DMS 273 treated with DMSO at 0.1 percent for 48 hours (cell line): ENCODE measurements at places on chromosomes 3 and 15.

DNA sequence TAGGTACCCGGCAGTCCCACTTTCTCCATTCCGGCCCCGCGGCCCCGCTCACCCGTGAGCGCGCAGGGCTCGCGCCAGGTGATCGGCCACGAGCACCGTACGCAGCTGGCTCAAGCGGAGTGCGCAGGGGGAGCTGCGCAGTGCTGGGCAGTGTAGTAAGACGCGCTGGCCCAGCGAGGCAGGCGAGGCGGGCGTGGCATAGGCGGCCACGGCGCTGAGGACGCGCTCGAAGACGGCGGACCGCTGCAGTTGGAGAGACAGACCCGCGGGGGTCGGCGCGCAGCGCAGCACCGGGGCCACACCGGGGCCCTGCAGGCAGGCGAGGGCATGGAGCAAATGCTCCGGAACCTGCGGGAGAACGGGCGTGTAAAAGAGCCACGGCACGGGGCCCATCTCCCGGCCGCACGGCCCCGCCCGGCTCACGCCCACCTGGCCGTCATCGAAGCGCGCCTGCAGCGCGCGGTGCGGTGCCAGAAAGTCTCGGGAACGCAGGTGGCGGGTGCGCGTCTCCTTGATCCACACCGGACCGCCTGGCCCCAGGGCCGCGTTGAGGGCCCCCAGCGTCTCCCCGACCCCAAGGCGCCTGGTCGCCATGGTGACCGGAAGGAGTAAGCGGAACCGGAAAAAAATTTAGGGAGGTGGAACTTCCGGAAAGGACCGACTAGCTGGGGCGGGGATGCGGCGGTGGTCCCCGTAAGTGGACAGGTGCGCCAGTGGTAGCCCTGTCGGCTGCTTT is at the start of gene DALRD3:
DALRD3 (minus strand) TSS at position 610 of the 736 bp plus-strand sequence; CDS start at position 594, 16 bp downstream.
- no peak for DNase-seq

- DNase-seq = no peak
Measured at GRCh38 chr3:188627652-188628051, 473.7 kb downstream of the LPP start.

- DNase-seq = no peak
Measured at GRCh38 chr3:96259299-96259698, 555.1 kb upstream of the EPHA6 start.

DNA sequence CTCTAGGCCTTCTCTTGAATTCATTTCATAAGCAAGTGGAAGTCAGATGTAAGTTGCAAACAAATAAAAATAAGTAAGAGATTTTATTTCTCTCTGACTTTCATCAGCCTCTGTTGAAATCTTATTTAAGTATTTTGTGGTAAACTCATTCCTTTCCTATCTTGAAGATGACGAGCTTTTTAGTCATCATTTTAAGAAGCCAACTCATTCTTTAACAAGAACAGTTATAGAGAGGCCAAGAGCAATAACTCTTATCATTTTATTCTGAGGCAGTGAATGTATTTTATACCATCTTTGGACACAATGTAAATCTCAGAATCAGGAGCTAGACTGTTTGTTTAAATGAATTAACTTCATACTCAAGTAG is 147.5 kb upstream of the MBNL1 start:
- DNase-seq = no peak

DNA sequence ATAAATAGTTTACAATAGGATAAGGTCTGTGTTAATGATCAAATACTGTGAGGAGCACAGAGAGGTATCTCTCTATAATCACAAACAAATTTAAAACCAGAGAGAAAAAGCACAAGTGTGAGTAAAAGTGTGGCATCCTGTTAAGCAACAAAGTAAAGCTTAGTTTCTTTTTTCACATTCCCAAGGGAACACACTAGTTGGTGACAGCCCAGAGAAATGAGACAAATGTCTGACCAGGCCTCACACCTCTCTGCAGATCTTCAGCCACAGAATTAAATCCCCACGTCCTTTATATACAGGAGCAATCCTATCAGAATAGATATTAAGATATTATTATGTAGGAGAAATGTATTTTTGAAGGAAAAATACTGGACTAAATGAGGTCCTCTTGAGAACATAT is 2.7 kb downstream of the FBN1 start:
- DNase-seq = no peak

- no peak for DNase-seq
Measured at GRCh38 chr3:115363071-115363470, 216.0 kb upstream of the ZBTB20 start.

DNA sequence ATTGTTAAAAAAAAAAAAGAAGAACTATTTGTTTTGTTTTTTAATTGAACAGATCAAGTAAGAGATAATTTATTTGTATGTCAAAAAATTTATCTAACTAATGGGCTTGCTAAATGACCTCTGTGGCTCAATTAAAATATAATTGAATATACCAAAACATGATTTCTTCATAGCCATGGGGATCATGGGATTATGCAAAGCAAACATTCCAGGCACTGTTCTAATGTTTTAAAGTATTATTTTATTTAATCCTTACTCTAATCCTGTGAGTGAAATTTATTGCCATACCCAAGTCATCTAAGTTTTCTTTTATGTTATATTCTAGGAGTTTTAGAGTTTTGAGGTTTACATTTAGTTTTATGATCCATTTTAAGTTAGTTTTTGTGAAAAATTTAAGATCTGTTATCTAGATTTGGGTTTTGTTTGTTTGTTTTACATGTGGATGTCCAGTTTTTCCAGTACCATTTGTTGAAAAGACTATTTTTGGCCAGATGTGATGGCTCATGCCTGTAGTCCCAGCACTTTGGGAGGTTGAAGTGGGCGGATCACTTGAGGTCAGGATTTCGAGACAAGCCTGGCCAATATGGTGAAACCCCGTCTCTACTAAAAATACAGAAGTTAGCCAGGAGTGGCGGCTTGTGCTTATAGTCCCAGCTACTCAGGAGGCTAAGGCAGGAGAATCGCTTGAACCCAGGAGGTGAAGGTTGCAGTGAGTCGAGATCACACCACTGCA is 52.3 kb upstream of the CNOT10 start:
- DNase-seq = no peak

DNA sequence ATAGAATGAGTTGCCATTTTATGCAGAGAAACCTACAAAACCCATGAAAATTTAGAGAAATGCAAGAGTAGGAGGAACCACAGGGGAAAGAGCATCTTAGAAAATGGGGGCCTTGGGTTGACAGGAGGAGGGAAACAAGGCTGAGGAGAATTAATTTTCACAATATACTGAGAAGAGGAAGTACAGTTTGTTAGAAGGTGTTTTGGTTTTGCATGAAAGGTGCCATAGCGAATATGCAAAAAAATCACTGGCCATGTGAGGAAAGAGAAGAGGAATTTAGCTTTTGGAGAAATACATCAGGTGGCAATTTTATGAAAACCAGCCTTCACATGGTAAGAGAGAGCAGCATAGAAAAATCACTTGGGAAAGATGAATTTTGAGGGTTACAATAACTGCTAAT is 413.9 kb upstream of the C2CD4B start:
- no peak for DNase-seq

DNA sequence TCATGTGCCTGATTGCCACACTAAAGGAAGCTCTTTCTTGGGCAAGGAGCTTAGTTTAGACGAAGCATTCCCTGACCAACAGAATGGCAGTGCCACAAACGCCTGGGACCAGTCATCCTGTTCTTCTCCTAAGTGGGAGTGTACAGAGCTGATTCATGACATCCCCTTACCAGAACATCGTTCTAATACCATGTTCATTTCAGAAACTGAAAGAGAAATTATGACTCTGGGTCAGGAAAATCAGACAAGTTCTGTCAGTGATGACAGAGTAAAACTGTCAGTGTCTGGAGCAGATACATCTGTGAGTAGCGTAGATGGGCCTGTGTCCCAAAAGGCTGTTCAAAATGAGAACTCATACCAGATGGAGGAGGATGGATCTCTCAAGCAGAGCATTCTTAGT is 18.4 kb downstream of the SENP5 start:
- DNase-seq = no peak

- no peak for DNase-seq
Measured at GRCh38 chr3:364287-364686, 167.7 kb downstream of the CHL1 start.

GRCh38 chr3:270688-271087 is 74.1 kb downstream of the CHL1 start:
- DNase-seq = no peak

GRCh38 chr3:111236836-111237713 is 165.5 kb downstream of the NECTIN3 start:
- no peak for DNase-seq

- no peak for DNase-seq
Measured at GRCh38 chr3:5645692-5646410, 458.3 kb downstream of the EDEM1 start.
